Breast epithelium (tissue), 4 donors: ENCODE measurements at places on chromosomes 5 and 9. TPM values are rescaled to one million over a fixed set of nuclear protein-coding genes. Genes with fewer than 3 reads are reported as not detected.

The CDO1 gene
- 47.7 TPM for total RNA-seq

The PCDHB14 gene
- total RNA-seq = 5.9 TPM

GRCh38 chr5:130400091-130400490 lies 495.8 kb downstream of the CHSY3 start:
- DNase-seq = no peak

GRCh38 chr5:35442885-35443639 lies 174.6 kb upstream of the SPEF2 start:
- no peak for DNase-seq

The TAF7 gene
- 96.2 TPM for total RNA-seq

GRCh38 chr5:111929261-111929660 lies 172.3 kb upstream of the NREP start:
- no peak for DNase-seq

DNA sequence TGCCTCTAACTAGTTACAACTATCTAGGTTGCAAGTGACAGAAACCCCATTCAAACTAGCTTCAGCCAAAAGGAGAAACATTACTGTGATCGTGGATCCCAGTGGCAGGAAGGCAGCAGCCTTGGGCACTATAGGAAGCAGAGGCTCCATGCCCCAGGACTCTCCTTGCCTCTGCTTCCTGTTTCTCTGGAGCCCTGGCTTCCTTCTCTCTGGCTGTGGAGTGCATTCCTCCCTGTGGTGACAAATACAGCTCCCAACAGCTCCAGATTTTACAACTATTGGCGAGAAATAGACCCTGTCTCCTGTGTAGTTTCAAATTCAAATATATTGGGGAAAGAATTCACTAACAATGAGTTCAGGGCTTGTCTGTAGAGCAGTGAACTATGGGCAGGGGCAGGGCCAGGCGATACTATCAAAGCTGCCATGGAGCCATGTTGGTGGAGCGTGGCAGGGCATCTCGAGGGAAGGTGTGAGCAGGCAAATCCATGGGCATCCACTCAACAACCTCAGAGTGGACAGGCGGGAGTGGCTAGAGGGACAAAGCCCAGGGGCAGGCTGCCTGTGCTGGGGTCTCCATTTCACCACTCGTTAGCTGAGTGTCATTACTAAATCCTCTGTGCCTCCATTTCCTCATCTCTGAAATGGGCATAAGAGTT lies 189.5 kb downstream of the ERCC6L2 start:
- DNase-seq = no peak

- DNase-seq = no peak
Observed at GRCh38 chr5:38532165-38532669, 24.2 kb downstream of the LIFR start.

DNA sequence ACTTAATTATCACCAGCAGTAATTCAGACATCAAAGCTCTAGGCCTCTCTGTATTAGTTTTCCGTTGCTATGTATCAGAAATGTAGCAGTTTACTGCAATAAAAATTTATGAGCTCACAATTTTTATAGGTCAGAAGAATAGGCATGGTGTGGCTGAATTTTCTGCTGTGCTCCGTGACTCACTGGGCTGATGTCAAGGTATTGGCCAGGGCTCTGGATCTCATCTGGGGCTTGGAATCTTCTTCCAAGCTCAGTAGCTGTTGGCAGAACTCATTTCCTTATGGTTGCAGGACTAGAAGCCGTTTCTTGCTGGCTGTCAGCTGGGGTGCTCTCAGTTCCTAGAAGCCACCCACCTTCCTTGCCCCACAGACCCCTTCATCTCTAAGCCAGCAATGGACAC lies 66.3 kb downstream of the PSAT1 start:
- no peak for DNase-seq

The GHR gene
- 25.6 TPM for total RNA-seq

The ESM1 gene
- not detected for total RNA-seq

DNA sequence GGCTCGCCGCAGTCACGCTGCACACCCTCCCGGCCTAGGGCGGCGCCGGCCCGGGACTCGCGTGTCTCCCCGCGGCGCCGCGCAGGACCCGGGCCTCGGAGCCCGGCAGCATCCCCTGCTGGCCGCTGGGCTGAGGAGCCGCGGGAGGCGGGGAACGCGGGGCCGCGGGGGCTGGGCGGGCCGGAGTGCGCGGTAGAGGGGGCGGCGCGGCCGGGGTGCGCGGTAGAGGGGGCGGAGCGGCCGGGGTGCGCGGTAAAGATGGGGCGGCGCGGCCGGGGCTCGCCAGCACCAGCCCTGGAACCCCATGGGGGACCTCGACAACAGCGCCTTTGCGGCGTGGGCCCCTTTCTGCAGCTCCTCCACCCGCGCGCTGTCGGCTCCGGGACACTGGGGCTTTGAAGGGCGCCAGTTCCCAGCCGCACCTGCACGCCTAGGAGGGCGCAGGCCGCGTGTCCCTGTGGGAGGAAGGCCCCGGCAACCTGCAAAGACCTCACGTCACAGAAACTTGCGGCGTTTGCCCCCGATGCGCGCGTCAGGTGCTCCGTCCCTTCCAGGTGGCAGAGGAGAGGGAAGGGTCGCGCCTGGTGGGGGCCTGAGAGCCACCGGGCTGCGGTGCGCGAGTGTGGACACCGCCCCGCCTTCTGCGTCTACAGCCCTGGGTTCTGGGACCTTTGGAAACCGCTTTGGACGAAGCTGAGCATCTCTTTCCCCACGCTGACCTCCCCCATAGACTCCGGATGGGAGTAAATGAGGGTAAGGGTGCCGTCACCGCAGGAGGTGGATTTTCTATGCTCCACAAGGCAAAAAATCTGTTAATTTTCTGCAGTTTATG lies 49.6 kb downstream of the NSUN2 start:
- no peak for DNase-seq

- no peak for DNase-seq
Observed at GRCh38 chr5:95352691-95353090, 38.5 kb upstream of the FAM81B start.

DNA sequence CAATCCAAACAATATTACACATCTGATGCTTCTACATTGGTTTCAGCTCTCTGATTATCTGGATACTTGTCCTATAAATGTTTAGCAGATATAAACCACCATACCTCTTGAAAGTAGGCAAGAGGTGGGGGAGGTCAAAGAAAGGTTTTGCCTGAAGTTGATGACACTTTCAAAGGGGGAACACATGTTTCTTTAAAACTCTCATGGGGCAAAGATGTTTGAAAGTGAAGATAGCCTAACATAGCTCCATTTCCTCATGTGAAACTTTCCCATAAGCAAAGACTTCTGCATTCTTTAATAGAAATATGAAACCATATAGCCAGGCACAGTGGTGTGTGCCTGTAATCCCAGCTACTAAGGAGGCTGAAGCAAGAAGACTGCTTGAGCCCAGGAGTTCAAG lies 62.1 kb downstream of the CETN3 start:
- DNase-seq = no peak

DNA sequence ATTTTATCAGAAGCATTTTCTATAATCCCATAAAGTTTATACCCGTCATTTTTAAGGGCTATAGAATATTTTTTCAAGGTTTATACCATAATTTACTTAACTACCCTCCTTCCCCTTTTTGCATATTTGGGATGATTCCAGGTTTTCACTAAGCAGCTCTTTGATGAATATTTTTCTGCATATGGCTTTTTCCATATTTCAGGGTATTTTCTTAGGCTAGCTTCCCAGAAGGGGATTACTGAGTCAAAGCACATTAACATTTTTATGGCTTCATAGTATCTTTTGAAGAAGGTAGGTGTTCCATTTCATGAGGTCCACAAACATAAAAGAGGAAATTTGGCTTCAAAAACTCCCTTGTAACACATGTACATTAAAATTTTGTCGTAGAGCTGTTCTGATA lies 14.6 kb upstream of the COL15A1 start:
- no peak for DNase-seq
